ENCODE measurements at places on chromosomes 12 and 14.

DNA sequence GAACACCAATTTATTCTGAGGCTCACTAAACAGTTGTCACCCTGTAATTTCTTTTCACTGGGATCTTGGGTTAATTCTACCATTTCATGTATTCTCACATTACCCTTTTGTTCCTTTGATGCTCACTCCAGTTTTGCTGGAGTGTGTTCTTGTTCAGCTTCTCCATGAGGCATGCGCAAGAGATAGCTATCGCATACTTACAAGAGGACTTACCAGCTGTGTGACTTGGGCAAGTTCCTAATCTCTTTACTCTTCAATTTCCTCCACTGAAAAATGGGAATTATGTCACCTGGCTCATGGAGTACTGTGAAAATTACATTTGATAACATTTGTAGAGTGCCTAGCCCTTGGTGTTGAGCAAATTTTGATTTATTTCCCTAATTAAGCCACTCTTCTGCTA lies 56.5 kb upstream of the JDP2 start:
- no peak for DNase-seq

- no peak for DNase-seq
Measured at GRCh38 chr14:35409595-35409994, 5.0 kb upstream of the NFKBIA start.

DNA sequence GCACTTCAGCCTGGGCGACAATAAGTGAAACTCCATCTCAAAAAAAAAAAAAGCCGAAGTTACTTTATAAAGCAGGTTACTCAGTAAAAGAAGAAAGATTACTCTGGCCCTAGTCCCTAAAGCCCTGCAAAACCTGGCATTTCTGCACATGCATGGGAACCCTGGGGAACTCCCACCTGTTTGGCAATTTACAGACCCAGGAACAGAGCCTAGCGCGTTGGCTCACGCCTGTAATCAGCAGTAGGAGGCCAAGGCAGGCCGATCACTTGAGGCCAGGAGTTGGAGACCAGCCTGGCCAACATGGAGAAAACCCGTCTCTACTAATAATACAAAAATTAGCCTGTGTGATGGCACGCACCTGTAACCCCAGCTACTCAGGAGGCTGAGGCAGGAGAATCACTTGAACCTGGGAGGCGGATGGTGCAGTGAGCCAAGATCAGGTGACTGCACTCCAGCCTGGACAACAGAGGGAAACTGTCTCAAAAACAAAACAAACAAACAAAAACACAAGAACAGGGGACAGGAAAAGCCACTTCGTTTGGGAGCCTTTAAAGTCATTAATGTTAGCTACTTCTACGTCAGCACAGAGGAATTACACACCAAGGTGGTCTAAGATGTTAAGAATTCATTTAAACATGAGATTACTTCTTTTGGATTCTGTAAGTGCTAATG lies 34.1 kb upstream of the SPTSSA start:
- DNase-seq = no peak

GRCh38 chr14:96581902-96582301 lies 79.7 kb downstream of the PAPOLA start:
- no peak for DNase-seq

DNA sequence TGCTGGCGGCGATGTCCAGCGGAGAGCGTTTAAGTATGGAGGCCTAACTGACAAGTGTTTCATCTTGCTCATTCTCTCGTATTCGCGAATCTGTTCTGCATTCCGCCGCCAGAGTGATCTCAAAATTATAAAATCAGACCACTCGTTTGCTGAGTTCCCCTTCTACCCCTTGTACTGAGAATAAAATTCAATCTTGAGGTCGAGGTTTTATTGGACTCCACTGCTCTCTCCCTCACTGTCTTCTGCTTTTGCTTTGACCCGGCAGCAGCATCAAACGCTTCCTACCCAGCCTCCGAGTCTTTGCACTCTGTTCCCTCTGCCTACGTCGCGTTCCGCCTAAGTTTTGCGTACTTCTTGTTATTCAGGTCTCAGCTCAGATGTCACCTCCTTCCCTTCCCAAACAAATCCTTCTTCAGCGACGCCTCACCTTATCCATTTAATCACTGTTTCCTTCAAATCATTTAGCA lies 462 bp downstream of the KNTC1 start:
- no peak for DNase-seq

GRCh38 chr12:105214670-105215375 lies 21.2 kb downstream of the APPL2 start:
- no peak for DNase-seq

DNA sequence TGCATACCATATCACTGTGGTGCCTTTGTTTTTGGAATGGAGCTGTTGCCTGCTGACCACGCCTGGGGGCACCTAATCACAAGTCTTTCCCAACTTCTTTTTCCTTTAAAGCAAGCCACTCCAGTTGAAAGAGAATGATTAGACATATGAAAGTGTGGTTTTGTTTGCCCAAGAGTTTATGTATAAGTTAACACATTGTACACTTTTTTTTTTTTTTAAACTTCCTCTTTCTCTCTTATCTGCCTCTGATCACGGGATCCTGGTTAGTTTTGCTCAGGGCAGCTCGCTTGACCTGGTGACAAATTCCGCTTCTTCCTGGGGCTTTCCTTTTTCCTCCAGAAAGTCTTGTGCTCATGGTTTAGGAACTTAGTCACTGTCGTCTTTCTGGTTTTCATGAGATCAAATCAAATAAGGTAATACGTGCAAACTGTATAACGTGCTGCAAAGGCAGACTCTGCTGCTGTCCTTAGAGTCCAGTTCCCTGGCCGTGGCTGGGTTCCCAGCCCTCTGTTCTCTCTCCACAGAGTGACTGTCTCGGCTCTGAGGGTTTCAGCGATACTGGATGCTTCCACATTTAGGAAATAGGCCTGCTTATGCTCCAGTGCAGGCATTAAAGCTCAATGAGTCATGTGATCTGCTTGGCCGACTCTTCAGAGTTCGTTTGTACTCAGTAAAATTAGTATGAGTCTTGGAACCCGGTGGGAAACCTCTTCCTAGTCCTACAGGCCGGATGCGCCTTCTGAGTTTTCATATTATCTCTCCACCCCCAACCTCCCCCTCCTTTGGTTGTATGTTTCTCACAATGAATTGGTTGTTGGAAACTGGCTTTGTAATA lies 15.2 kb downstream of the RASSF3 start:
- DNase-seq = no peak

GRCh38 chr14:87065366-87065765 lies 927.6 kb downstream of the GALC start:
- DNase-seq = no peak

DNA sequence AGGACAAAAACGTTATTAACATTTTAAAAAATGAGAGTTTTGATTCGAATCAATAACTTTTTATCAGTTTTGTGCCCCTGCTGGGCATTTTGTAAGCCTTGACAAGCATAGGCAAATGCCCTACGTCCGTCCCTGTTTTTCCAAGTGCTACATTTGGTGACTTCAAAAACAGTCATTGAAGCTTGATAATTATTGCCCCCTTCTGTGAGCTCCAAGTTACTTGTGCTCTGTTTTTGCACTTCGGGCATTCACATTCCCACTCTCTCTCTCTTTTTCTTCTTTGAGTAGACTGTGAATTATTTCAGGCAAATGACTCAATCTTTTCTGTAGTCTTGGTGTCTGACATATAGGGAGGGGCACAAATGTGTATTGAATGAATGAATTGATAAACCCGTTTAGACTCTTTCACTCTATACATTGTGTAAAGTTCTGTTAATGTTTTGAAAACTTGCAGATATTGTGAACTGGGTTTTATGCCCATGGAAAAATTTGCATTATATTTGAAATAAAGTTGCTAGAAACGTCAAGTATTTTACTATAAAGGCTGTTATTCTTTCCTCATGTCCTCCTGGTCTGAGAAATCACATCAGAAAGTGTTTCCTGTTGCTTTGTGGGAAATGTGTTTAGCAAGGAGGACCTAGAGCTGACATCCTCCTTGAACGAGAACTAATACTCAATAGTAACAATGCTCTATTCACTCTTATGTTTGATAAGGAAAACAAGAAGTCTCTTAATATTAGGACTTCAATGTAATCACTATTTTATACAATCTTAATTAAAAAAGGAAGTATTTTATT lies 1.4 kb downstream of the APAF1 start:
- no peak for DNase-seq

GRCh38 chr12:131159660-131160059 lies 206.0 kb downstream of the ADGRD1 start:
- DNase-seq = no peak

GRCh38 chr12:79710707-79711483 lies 20.1 kb upstream of the PAWR start:
- no peak for DNase-seq

GRCh38 chr14:95267306-95267705 lies 52.4 kb downstream of the CLMN start:
- DNase-seq = no peak

DNA sequence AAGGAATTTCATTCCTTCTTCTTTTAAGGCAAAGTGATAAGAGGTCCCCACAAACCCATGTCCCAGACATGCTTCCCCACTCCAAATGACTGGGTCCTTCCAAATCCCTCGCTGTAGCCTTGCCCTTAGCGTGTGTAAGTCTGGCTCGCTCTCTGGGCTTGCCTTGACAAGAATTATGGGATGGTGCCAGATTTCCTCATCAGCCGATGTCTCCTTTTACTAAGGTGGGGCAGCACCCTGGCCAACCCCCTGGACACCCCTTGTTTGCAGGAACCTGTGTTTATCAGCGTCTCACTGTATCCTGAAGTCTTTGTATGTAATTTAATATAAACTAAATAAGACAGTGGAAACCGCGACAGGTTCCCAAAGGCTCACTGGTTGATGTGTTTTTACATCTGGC lies 493.3 kb downstream of the EGLN3 start:
- no peak for DNase-seq

DNA sequence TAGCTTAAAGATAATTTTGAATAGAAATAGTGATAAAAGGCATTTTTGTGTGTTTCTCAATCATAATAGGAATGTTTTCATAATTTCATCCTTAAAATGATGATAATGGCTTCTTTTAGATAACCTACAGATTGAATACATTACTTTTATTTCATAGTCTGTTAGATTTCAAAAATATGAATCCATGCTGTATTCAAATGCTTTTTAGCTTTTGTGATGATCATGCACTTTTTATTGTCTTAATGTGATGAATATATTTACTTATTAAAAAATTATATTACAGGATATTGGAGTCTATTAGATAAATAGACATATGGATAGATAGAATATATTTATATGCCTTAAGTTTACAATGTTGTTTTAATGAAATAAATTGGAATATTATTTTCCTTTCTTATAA lies 886.8 kb upstream of the NOVA1 start:
- DNase-seq = no peak

DNA sequence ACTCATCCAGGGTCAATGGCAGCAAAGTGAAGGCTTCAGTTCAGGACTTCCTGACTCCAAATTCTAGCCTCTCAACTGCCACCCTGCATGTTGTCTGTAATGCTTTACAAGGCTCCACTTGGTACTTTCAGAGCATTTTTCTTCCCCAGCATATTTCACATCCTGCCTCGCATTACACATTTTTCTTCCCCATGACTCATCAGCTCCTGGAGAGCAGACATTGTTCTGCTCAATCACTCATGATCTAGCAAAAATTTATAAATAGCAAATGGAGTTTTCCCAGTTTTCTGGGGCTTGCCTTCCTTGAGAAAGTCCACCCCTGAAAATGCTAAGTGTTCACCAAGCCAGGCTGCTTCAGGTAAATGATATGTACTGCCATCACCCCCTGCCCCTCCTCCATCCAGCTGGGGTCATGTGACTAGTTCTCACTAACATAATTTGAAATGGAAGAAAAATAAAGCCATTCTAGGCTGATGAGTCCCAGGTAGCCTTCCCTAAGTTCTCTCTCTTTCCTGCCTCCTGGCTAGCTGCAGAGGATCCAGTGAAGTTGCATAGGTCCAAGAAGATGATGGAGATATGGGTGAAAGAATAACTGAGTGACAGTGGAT lies 69.4 kb downstream of the ARMH4 start:
- no peak for DNase-seq

GRCh38 chr14:104891664-104892530 lies 26.8 kb downstream of the CEP170B start:
- DNase-seq = no peak

- no peak for DNase-seq
Measured at GRCh38 chr14:92105073-92105892, 1.1 kb downstream of the ATXN3 start.

DNA sequence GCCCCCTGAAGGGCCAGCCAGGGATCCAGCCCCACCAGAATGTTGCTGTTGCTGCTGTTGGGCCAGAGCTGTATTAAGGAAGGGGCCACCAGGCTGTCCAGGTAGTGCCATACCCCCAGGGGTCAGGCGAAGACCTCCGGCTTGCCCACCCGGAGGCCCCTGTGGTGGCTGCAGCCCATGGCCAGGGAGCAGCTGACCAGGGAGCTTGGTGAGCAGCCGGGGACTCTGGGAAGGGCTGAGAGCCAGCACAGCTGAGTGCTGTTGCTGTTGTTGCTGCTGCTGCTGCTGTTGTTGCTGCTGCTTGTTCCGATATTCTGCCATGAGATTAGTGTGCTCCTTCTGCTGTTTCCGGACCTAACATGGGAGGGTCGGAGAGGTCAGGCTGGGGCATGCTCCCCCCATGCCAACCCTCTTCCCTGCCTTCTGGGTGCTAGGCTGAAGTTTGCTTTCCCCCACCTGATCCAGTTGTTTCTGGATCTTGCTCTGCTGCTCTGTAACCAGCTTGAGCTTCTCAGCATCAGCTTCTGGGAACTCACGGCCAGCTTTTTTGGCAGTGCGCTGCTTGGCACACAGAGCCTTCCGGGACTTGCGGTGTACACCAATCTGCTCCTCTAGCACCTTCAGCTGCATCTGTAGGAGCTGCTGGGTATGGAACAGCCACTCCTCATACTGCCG lies 15.2 kb upstream of the PRKAG1 start:
- DNase-seq = no peak

DNA sequence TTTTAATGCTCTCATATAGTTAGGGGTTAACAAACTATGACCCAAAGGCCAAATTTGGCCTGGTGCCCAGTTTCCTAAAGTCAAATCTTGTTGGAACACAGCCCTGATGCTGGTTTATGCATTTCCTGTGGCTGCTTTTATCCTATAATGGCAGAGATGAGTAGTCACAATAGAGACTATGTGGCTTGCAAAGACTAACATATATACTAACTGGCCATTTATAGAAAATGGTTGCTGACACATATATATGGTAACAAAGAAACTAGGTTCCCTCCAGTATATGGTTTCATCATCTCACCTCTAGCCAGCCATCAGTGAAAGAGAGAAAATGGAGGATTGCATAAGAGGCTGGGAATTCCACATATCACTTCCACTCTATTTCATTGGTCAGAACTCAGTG lies 10.8 kb downstream of the NAV3 start:
- no peak for DNase-seq

- peak; percentile 58 for DNase-seq
Measured at GRCh38 chr14:104650057-104650980, 39.1 kb upstream of the INF2 start.

DNA sequence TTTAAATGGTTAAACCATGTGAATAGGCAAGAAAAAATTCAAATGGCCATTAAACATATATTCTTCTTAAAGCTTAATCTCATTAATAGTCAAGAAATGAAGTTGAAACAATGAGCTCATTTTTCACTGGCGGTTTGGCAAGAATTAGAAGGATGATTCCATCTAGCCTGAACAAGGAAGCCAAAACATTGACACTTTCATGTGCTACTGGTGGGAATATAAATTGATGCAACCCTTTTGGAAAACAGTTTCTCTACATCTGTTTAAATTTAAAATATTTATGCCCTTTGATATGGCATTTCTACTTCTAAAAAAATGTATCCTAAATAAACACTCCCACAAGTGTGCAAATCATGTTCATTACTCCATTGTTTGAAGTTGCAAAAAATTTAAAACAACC lies 174.7 kb upstream of the HIF1A start:
- DNase-seq = no peak

All from stimulated activated CD8-positive, alpha-beta memory T cell treated with anti-CD3 and anti-CD28 coated beads, Interleukin-4, amount 100 ng/mL, for 24 hours (primary cell).